CD8-positive, alpha-beta memory T cell (primary cell): ENCODE measurements at places on chromosomes 2 and 18. TPM values are rescaled to one million over a fixed set of nuclear protein-coding genes. Genes with fewer than 3 reads are reported as not detected.

SLC11A1 gene
- total RNA-seq: 2.1 TPM

NT5C1B gene
- not detected for total RNA-seq

AGXT gene
- not detected for total RNA-seq

WDR75 gene
- total RNA-seq: 95.3 TPM

EML6 gene
- total RNA-seq: 2.3 TPM
